ENCODE measurements at places on chromosomes 7 and 10.

DNA sequence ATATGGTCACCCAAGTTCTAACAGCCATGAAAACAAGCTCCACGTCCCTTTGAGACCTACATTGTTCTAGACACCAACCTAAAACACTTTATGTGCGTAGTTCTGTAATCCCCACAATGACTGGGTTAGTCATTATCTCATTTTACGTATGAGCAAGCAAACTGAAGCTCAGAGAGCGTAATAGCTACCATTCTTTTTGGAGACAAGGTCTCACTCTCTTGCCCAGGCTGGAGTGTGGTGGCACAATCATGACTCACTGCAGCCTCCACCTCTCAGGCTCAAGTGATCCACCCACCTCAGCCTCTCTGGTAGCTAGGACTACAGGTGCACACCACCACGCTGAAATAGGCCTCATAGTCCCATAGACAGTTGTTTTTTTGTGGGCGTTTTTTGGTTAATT is 10.5 kb downstream of the DAGLB start:
- DNase-seq: no peak

DNA sequence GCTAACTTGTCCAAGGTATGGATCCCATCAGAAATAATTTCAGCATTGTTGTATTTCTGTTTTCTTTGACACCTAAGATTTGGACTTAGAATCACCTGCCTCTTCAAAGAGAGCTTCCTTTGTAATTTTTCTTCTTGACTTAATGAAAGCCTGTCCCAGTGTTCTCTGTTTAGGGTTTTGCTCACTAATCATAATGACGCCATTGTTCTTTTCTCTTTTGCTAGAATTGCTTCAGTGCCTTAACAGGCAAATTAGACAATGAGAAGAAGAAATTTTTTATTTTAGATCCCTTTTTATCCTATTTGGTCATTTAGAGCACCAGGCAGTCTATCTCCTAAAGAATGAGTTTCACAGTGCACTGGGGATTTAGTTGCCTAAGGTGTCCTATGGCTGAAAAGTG is 128.5 kb downstream of the SND1 start:
- DNase-seq: no peak

GRCh38 chr7:132450188-132450587 is 126.1 kb downstream of the PLXNA4 start:
- DNase-seq: no peak

DNA sequence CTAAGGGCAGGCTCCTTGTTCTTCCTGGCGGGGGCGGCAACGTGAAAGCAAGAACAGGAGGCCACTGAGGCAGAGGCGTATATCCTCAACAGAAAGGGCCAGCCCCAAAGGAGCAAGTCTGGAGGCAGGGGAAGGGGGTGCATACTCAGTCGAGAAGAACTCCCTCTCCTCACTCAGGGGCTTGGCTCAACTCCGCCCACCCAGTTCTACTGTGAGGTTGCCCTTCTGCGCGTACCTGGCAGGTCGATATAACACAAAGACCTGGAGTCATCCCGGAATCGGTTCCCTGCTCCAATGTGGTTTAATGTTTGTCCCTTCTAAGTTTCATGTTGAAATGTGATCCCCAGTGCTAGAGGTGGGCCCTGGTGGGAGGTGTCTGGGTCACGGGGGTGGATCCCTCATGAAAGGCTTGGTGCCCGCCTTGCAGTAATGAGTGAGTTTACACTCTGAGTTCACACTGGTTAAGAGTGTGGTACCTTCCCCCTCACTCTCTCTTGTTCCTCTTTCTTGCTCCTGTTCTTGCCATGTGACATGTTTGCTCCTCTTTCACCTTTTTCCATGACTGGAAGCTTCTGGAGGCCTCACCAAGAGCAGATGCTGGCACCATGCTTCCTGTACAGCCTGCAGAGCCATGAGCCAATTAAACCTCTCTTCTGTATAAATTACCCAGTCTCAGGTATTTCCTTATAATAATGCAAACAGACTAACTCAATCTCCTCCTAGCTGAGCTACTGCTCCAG is 32.6 kb downstream of the GSDME start:
- no peak for DNase-seq

DNA sequence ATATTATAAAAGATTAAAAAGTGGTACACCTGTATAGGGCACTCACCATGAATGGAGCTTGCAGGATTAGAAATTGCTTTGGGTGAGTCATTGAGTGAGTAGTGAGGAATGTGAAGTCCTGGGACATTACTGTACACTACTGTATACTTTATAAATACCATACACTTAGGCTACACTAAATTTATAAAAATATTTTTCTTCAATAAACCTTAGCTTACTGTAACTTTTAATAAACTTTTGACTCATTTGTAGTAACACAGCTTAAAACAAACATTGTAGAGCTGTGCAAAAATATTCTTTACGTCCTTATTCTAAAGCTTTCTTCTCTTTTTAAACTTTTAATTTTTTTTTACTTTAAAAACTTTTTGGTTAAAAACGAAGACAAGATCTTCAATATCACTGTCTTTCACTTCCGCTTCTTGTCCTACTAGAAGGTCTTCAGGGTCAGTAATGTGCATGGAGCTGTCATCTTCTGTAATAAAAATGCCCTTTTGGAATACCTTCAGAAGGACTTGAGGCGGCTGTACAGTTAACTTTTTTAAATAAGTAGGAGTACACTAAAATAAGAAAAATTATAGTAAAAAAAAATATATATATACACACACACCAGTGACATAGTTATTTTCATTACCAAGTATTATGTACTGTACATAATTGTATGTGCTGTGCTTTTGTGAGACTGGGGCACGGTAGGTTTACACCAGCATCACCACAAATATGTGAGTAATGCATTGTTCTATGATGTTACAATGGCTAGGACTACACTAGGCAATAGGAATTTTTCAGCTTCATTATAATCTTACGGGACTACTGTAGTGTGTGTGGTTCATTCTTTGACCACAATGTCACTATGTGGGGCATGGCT is 3.5 kb downstream of the STK31 start:
- DNase-seq: no peak

GRCh38 chr7:120775755-120776154 is 82.2 kb downstream of the TSPAN12 start:
- no peak for DNase-seq

GRCh38 chr10:24617771-24618396 is 105.8 kb downstream of the ARHGAP21 start:
- DNase-seq: peak; percentile 9

- DNase-seq: no peak
These were observed 83.2 kb downstream of the FRMD4A start for GRCh38 chr10:14247377-14248116.

DNA sequence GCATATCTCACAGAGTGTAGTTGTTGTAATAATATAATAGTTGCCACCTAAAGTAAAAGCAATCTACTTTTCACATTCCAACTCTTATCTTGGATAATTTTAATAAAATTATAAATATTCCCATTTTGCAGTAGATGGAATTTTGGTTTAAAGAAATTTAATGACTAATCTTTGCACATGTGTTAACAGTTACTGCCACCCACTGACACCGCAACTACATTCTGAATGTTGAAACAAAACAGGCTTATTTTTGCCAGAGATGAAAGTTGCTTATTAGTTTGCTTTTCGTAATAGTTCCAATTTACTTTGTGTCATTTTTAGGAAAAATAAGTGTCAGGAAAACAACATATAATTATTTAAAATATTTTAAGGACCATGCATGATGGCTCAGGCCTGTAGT is 557.5 kb upstream of the PCDH15 start:
- no peak for DNase-seq

DNA sequence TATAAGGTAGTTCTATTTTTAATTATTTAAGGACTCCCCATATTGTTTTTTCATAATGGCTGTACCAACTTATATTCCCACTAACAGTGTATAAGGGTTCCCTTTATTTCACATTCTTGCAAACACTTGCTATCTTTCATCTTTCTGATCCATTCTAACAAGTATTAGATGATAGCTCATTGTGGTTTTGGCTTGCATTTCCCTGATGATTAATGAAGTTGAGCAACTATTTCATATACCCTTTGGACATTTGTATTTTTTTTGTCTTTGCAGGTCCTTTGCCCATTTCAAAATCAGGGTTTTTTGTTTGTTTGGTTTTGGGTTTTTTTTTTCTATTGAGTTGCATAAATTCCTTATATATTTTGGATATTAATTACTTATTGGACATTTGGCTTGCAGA is 107.2 kb downstream of the EPC1 start:
- no peak for DNase-seq

DNA sequence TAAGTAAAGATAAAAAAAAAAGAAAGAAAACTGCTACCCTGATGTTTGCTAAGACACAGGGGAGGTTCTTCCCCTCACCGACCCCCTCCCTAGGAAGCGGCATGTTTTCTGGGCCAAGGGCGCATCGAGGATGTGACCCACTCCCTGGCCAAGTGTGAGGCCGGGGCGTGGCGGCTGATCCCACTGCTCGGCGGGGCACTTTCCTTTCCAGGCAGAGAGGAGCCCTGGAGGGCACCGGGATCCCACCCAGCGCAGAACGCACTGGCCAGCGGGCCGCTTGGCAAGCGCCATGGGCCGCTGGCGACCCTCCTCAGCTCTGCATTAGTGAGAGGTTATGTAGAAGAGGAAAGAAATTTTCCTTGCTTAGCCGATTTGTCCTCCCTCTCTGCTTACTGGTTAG is 93.4 kb downstream of the ZNF736 start:
- DNase-seq: no peak

DNA sequence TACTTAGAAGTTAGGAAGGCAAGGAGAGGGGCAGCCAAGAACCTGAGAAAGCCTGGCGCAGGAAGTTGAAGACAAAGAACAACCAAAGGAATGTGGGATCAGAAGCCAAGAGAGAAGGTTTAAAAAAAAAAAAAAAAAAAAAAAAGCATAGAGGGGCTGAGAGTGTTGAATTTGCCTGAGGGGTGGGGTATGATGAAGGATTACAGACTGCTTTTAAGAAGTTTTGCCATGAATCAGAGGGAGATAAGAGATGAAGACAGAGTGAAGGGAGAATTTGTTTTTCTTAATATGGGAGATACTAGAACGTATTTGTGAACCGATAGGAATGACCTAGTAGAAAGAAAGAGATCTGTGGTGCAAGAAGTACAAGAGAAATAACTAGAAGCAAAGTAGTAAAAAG is 6.7 kb downstream of the SLC26A4 start:
- no peak for DNase-seq

- DNase-seq: no peak
These were observed 773.4 kb downstream of the CNTNAP2 start for GRCh38 chr7:146889806-146890555.

- no peak for DNase-seq
These were observed 10.4 kb downstream of the VCL start for GRCh38 chr10:74008212-74008731.

GRCh38 chr10:52474265-52474664 is 160.2 kb downstream of the DKK1 start:
- DNase-seq: no peak

DNA sequence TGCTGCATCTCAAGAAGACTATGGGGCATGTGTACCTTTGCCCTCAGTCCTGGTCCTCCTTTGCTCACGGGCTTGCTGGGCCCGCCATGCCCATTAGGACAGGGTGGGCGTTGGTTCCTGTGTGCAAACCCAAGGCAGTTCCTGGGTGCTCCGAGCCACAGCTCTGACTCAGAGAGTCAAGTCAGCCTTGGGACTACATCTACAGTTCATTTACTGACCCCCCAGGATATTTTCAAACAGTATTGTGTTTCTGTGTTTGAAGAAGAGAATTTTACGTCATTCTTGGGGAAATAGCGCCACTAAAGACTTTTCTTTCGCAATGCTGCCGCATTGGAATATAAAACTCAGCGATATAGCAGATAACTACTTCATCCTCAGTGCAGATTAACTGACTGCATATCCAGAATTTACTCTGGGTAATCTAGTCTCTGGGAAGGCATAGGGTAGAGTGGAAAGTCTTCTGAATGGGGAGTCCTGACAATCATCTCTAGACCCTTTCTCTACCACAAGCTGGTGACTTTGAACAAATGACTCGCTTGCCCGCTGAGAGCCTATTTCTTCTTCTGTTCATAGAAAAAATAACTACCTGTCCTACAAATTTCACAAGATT is 638.9 kb upstream of the FZD8 start:
- no peak for DNase-seq

DNA sequence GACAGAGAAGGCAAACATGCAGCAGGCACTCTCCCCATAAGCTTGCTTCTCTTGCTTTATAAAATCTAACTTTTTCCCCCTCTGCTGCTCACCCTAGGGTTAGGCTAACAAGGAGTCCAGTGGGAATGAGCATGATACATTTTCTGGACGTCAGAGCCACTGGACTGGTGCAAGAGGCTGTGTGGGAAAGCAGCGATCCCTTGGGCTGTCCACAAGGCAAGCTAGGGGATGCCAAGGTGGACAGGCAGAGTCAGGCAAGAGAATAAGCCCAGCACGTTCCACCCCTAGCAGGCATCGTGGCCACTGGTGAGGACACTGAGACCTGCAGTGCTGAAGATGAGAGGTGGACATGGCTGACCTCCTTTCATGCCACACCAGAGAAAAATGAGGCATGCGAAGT is 290.9 kb upstream of the ZMIZ1 start:
- DNase-seq: no peak

DNA sequence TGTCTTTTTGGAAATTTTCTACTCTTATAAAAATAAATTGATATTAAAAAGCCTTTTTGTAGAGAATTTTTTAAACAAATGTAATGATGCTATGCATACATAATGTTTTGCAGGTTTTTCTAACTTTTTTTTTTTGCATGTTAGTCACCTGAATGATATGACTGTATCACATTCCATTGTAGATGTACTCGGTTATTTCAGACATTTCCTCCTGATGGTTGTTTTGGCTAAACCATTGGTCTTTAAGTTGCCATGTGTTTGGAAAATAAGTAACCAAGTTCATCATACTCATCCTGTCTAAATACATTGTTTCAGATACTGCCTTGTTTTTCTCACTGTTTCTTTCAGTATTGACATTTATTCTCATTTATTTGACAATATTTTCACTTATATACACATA is 25.8 kb downstream of the NHLRC2 start:
- DNase-seq: no peak

DNA sequence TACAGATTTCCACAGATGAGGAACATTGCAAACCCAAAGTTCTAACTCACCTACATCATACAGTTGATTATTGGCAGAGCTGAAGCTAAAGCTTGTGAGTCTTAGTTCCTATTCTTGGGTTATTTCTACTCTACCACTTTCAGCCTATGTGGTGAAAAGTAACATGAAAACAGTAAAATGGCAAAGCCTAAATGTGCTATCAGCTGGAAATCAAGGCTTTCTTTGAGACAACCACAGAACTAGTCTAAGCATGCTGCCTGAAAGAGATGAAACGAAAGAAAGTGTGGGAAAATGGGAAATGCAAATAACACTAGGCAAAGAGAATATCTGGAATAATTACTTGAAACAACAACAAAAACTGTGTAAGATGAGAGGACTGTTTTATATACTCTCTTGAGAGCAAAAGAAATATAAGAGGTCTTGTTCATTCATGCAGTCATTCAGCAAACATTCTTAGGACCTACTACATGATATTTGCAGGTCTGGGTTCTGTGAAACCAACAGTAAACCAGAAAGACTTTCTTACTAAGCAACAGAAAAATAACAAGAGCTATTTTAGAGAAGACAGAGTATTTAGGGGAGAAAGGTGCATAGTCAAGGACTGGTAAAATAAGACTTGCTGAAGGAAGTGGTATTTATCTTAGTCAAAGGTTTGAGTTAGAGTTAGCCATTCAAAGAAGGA is 437.1 kb downstream of the HTR7 start:
- no peak for DNase-seq
